ENCODE measurements at places on chromosomes 12 and 14. TPM values are rescaled to one million over a fixed set of nuclear protein-coding genes. Genes with fewer than 3 reads are reported as not detected.

GRCh38 chr12:120764816-120765215, 39.2 kb downstream of the ACADS start:
- H3K4me1 ChIP-seq = no peaks in the 10 kb centered on the region
- H3K36me3 ChIP-seq = peaks cover 39% of the 10 kb centered on the region
- H3K4me3 ChIP-seq = no peak overlapping the region
- H3K27me3 ChIP-seq = no peaks in the 10 kb centered on the region

DNA sequence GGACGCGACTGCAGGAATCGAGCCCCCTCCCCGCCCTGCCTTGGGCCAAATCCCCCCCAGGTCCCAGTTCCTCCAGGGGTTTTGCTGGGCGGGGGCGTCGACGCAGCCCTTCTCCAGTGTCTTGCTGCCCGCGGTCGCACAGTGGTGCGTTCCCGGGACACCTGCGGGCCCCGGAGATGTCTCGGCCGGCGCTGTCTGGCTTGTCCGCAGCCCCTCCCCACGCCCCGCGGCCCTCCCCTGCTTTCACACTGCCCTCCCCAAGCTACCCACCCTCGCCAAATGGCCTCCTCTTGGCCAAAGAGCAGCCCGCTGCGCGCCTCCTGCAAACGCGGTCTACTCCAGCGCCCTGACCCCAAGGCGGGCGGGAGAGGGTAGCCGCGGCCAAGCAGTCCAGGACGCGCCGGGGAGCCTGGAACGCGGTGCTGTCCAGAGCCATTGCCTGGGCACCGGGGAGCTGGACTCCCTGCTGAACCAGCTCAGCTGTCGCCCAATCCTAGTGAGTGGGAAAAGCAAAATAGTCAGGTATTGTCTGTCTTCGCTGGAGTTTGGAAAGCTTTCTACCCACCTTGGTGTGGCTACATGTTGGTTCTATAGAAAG, 122.0 kb downstream of the AACS start:
- no peak for DNase-seq
- H3K4me3 ChIP-seq = peak overlapping the region; percentile 48
- H3K27me3 ChIP-seq = peaks cover 21% of the 10 kb centered on the region
- no peak overlapping the region for H3K27ac ChIP-seq

IFNG-AS1 gene
- total RNA-seq = not detected

TMX1 gene
- 22.2 TPM for total RNA-seq

- no peaks in the 10 kb centered on the region for H3K27me3 ChIP-seq
- no peaks in the 10 kb centered on the region for H3K4me1 ChIP-seq
- H3K4me3 ChIP-seq = no peak overlapping the region
- no peaks in the 10 kb centered on the region for H3K36me3 ChIP-seq
- no peak overlapping the region for H3K27ac ChIP-seq
- DNase-seq = no peak
Observed at GRCh38 chr14:89424241-89424640, 7.2 kb upstream of the FOXN3 start.
